Progenitor cell of endocrine pancreas (in vitro differentiated cells): ENCODE measurements at places on chromosomes 7 and 10.
A peak's percentile ranks its signal among the peaks of the same experiment; 100 is the strongest.

DNA sequence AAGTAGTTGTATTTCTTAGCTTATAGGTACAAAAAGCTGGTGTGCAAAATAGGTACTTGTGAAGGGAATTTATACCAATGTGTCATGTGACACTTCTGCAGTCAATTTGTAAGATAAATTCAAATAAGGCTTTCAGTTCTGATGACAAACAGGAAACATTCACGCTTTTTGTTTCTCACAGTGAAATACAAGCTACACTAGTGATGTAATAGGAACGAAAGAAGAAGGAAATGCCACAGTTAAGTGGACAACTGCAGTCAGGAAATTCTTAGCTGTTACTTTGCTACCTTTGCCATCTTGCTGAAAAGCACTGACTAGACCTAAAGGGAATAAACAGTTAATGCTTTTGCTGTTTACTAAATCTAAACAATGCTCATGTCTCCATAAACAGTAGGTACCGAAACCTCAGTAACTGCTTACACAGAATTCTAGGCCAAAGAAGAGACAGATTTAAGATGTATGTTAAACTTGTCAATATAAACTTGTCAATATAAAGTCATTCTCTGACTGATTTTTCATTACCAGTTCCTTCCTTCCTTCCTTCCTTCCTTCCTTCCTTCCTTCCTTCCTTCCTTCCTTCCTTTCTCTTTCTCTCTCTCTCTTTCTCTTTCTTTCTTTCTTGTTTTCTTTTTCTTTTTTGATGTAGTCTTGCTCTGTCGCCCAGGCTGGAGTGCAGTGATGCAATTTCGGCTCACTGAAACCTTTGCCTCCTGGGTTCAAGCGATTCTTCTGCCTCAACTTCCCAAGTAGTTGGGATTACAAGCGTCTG is 10.1 kb downstream of the OTUD1 start:
- DNase-seq: no peak

DNA sequence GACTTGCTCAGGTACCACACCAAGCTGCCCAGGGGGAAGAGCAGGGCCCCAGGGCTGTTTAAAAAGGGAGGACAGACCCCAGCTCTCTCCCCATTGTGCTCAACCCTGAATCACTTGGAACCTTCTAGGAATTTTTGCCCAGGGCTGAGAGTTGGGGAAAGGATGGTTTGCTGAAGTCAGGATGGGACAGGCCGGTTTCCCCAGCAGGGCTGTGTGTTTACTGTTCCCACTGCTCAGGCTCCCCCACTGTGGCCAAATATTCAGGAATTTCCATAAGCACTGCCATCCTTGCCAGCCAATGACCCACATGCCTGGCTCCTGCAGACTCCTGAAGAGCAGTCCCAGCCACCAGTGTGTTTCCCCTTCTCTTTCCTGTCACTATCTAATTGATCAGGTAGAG is 120.7 kb downstream of the WDFY4 start:
- DNase-seq: no peak

- no peak for DNase-seq
Measured at GRCh38 chr7:106348231-106348630, 63.4 kb upstream of the NAMPT start.

DNA sequence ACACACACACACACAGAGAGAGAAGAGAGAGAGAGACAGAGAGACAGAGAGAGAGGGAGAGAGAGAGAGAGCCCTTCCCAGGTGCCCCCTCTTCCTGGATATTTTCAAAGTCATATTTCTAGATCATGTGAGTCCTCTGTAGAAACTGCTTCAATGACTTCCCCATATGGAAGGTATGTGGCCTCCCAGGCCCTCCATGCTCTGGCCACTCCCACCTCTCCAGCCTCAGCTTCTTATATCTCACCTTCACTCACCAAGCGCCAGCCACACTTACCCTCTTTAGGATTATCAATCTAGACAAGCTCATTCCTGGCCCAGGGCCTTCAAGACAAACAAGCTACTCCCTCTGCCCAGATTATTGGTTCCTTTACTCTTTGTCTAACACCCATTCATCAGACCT is 259.7 kb downstream of the MTERF1 start:
- no peak for DNase-seq

DNA sequence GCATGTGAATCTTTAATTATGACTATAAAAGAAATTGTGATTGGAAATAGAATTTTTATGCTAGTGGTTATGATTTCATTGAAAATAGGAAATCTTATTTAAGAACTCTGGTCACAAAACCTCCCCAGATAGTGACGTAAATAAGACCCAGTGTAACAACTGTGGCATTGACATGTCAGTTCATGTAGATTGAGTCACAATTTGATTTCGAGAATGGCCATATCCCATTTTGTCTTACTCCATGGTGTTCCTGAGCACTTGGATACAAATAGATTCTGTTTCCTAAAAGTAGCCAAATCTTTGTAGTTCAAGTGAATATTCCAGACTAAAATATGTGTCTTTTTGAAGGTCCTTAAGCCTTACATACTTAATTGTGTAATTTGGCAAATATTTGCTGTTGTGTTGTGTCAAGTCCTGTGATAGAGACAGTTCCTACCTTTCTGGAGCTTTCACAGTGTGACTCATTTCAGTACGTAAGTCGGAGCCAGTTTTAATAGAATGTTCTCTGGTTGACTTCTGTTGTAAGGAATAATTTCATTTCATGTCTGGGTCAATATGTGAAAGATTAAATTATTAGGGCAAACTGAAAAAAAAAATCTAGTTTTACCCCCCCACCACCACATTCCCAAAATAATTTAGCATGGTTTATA is 37.1 kb upstream of the TOMM7 start:
- DNase-seq: no peak

DNA sequence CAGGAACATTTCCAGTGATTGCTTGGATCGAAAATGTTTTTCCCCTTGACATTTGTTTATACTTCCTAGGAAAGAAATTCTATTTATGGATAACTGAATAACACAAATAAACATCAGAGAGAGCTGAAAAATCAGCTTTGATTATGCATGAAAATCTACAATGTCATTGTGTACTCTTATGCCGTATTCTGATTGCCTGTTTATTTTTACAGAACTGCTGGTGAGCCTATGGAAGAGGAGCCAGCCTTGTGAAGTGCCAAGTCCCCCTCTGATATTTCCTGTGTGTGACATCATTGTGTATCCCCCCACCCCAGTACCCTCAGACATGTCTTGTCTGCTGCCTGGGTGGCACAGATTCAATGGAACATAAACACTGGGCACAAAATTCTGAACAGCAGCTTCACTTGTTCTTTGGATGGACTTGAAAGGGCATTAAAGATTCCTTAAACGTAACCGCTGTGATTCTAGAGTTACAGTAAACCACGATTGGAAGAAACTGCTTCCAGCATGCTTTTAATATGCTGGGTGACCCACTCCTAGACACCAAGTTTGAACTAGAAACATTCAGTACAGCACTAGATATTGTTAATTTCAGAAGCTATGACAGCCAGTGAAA is 121.5 kb downstream of the TWIST1 start:
- DNase-seq: no peak

GRCh38 chr7:112882991-112883390 is 92.8 kb upstream of the TMEM168 start:
- DNase-seq: no peak

DNA sequence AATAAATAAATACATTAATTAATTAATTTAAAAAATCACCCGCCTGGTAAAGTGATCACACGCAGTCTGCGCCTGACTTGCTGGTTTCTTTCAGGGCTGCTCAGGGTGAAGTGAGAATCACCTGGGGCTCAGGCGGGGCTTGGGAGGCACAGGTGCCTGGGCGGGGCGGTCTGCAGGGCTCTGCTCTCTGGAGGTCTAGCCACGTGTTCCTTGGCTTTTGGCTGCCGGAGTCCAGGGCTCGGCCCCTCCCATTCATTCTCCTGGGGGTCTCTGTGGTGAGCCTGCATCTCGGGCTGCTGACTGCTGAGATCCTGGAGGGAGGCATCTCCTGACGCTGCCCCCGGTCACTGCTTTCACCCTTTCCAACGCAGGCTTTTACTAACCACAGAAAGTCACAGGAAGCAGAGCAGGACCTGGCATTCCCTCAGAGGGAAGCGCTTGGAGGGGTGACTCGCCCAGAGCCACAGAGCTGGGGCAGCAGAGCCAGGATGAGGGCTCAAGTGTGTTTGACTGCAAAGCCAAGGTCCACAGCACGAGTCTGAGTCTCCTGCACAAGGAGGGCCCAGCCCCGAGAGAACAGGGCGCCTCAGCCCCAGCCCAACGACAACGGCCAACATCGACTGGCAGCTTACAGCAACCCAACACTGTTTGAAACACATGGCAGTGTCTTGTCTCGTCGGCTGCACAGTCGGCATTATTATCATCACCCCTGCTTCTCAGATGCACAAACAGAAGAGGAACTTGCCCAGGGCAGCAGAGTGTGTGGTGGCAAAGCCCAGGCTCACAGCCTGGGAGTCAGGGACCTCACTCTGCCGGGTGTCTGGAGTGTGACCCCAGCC is 22.4 kb upstream of the MNX1 start:
- no peak for DNase-seq

- DNase-seq: no peak
Measured at GRCh38 chr7:98354052-98354451, 46.8 kb downstream of the BAIAP2L1 start.

GRCh38 chr10:123890756-123891143 is 857 bp downstream of the CPXM2 start:
- no peak for DNase-seq

DNA sequence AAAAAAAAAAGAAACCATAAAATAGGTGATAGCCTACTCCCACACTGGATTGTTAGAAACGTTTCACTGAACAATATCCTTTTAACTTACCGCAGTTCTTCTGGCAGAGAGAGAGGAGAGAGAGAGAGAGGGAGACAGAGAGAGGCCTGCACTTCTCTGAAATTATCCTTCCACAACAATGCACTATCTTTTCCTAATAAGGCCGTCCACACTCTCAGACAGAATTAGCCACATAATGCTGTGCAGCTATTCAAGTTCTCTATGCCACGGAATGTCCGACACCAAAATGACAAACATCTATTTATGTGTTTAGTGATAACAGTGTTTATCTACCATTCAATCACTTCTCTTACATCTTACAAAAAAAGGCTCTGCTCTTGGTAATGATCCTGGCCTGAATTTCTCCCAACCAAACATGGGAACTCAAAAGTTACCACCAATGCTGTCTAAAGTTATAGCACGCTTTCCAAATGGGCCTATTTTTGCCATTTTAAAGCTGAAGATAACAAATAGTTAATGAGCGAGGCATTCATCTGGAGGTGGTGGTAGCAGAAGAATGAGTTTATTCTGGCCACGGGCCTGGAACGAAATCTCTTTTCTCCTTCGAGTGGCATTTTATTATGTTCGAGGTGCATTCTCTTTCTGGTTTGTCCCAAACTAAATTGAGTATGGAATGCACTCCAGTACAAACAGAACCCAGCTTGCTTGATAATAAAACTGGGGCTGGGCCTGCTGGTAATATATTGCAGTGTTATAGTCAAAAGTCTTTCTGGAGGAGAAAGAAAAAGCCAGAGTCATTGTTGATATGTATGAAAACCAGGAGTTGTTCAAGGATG is 160.2 kb upstream of the SVIL start:
- no peak for DNase-seq

DNA sequence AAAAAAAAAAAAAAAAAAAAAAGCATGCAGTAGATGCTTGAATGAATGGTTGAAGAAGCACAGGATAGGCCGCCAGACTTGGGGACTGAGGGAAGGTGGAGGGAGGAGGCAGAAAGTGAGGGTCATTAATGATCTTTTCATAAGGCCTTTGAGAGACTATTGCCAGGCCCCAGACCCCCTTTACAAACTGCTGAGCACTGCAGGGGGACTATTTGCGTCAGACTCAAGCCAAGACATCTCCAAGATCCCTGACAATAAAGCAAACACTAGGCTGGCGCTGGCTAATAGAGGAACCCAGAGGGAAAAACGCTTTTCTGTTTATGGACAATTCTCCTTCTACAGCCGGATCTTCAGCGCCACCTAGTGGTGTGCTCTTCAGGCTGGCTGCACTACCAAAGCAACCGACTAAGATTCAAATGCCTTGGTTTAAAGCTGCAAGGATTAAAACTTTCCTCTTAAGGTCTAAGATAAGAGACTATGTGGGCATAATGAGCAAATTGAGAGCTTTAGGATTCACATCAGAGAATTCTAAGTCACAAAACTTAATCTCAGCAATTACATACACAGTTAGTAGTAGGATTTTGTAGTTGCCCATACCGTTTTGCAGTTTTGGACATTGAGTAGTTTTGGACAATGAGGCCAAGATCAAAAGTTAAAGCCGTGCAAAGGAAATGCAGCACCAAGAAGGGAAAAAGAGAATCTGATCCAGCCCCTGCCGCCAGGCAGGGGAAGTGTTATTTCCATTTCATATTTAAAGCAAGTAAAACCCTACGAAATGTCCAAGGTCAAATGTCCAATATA is 17.9 kb upstream of the AGK start:
- DNase-seq: peak; percentile 33

DNA sequence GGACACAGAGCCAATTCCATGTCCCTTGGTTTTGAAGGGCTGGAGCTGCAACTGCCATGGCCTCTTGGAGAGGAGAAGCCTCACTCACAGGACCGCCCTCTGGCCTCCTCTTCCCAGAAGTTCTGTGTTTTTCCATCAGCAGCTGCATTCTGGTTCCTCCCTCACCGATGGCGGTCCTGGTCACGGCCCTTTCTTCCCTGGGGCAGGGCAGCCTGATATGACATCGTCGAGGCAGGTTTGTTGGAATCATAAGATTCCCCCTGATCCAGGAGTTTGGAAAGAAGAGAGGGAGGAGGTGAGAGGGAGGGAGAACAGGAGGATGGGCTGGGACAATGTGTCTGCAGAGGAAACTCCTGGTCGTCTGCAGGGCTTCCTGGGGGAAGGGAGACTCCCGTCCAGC is 82.7 kb upstream of the PDZD8 start:
- no peak for DNase-seq

GRCh38 chr7:44561962-44562621 is 11.6 kb downstream of the DDX56 start:
- no peak for DNase-seq

DNA sequence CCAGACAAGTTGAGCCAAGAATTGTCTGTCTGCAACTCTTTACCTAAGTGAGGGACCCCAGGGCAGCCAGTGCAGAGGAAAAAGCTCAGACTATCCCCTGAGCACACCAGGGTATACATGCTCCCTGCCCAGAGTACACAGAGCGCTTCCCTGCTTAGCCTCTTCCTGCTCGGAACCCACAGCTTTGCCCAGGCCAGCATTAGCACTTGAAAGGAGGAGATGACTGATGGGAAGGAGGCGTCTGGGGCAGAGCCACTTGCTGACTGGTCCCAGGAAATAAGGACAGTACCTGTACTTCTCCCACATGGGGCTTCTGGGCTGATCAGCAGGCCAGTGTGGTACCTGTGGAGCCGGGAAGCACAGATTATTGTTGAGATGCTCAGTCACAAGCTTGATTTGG is 48.4 kb upstream of the TRIM8 start:
- DNase-seq: no peak

- no peak for DNase-seq
Measured at GRCh38 chr7:34131371-34131770, 226.0 kb downstream of the BMPER start.

DNA sequence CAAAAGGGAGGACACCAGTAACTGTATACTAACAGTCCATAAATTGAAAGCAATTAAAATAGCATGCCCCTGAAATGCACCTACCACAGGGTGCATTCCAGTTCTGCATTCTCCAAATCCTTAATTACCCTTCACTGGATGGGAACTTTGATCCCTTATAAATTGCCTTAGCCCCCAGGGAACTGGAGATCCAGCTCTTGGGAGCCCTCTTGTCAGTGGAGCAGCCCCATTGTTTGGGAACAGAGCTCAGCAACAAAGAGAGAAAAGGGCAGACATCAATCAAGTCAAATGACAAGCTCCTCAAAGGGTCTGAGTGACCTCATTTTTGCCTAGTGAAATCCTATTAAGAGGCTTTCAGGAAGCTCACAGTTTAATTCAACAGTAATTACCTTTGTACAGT is 472.6 kb downstream of the XPNPEP1 start:
- no peak for DNase-seq
